ENCODE measurements at places on chromosomes 16 and 17.

GRCh38 chr16:68724797-68725196 lies 12.3 kb upstream of the CDH1 start:
- no peak for DNase-seq

- DNase-seq, result no peak
Measured at GRCh38 chr16:59259950-59260319, 525.8 kb upstream of the GOT2 start.

DNA sequence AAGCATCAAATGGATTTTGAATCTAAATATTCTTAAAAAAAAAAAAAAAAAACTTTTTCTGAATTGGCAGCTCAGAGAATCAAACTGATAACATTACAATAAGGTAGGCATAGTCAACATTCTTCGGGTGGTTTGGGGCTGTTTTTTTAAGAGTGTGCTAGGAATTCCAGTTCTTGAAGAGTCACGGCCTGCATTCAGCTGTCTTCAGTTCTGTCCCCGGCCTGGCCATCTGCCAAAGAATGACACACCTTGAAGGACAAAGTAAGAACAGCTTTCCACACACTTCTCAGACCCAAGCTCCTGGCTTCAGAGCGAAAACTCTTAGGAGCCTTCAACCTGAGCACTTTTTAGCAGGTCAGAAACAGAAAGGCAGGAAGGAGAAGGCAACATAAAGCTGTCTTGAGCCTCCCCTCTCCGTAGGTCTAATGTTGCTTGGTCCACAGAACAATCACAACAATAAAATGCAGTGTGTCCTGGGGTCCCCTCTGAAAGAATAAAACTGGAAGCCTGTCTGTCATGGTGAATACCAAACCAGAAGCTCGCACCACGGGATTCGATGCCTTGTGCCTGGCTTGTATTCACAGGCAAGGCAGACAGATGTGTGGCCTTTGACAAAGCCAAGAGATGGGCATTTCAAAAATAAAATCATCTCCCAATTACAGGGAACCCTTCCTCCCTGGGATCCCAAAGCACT lies 524.4 kb upstream of the ZFHX3 start:
- peak; percentile 72 for DNase-seq

DNA sequence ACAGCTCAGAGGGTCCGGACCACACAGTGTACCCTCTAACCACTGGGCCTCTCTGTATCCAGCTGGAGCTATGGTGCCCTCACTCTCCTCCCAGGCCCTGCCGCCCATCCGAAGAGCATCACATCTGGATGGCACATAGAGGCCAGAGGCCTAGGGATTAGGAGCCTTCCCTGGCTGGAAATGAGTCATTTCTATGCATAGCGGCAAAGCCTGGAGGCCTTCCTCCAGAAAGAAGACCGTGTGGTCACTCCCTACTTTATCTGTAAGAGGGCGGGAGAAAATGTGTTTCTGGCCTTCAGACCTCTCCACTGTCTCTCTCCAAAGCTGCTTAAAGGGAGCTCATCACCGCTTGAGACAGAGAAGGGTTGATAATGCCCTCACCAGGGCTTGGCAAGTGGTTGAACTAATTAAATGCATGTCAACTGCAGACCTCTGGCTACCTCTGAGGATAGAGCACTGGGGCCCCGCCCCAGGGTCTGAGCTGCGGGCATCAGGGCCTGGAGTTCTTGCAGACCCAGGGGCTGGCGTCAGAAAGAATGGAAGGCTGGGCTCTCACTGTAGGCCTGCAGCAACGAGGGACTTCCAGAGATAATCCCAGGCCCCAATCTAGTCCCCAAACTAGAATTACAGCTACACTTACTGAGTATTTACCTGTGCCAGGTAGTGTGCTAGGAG lies 122.2 kb downstream of the IRX5 start:
- DNase-seq, result peak; percentile 7

DNA sequence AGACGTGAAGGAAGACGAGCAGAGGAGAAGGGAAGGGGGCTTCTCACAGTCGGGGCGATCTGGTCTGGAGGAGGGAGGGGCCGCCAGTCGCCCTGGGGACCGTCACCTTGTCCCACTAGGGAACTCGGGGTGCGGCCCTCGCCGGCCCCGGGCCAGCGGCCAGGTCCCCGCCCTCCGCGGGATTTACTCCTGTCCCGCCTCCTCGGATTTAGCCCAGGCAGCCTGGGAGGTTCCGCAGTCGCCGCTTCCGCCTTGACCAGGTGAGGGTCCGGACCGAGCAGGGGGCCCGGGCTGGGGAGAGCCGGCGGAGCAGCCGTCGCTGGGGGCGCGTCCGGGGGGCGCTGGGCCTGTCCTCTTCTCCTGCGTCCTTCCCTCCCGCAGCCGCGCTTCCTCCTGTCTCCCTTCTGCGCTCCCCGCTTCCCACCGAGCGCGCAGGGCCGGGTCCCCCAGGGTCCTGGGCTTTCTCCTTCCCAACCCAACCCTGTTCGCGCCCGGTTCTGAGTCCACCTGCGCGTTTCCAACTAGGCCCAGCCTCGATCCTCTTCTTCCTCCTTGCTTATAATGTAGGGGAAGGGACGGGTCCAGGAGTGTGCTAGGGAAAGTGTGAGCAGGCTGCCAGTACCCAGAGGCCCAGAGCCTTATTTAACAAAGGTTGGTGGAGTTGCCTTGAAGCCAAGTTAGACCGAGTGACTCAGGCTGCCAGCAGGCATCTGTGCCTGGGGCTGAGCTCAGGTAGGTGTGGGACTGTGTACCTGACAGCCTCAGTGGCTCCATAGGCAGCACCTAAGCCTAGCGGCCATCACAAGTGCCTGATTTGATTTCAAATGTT lies at the start of gene TNK1:
TNK1 (plus strand) TSS at position 235 of the 829 bp plus-strand sequence. CDS start 1,838 bp downstream, outside the sequence.
- peak; percentile 71 for DNase-seq

DNA sequence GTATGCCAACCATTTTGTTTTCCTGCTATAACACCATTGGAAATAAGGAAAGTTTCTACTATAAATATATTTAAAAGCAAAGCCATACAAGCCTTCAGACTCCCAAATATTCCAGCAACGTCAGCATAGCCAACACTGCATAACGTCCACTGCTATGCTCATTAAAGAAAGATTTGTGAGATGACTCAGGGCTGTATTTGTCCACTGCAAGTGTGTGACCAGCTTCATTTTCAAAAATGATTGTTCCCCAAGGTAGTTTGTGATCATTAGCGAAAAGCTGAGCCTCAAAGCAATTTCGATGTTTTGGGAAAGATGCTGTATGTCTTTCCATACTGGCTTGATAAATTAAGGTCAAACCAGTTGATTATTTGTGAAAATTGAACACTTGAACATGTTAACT lies 14.9 kb upstream of the CCDC182 start:
- no peak for DNase-seq

DNA sequence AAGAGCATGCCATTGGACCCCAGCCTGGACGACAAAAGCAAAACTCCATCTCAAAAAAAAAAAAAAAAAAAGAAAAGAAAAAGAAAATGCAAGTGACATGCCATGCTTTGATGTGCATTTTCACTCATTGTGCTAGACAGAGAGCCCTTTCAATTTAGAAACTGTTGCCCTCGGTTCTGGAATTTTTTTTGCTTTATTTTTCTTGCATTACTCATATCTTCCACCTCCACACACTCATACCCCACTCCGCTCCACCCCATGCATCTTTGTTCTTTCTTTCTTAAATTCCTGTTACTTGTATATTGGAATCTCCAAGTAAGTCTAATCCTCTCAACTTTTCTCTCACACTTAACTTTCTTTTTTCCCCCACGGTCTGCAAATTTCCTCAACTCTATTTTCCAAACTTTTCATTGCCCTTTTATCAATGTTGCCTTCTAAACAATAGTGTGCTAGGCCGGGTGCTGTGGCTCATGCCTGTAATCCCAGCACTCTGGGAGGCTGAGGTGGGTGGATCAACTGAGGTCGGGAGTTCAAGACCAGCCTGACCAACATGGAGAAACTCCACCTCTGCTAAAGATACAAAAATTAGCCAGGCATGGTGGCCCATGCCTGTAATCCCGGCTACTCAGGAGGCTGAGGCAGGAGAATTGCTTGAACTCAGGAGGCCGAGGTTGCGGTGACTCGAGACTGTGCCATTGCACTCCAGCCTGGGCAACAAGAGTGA lies 16.8 kb upstream of the SUZ12 start:
- DNase-seq, result no peak

GRCh38 chr16:75043175-75043895 lies 44.5 kb downstream of the ZNRF1 start:
- DNase-seq, result no peak

DNA sequence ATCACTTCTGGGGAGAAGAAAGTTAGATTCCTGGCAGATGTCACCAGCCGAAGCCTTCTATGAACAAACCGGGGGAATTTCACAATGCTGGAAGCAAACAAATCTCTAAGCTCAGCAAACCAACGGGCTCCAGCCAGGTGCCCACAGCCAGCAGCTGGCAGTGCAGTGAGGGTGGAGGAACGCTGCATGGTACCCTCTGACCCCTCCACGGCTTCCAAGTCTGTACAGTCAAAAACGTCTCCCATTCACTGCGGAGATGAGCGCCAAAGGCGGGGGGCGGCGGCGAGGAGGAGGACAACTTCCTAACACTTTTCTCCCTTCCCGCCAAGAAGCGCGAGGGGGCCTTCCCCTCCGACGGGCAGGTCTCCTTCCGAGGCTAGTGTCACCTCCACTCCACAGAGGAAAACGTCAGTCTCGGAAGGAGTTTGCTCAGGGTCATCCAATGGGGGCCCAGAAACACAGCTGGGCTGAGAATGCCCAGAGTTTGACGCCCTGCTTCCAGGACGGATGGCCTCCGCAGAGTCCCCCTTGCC lies 924 bp downstream of the ZNF598 start:
- DNase-seq, result peak; percentile 67

DNA sequence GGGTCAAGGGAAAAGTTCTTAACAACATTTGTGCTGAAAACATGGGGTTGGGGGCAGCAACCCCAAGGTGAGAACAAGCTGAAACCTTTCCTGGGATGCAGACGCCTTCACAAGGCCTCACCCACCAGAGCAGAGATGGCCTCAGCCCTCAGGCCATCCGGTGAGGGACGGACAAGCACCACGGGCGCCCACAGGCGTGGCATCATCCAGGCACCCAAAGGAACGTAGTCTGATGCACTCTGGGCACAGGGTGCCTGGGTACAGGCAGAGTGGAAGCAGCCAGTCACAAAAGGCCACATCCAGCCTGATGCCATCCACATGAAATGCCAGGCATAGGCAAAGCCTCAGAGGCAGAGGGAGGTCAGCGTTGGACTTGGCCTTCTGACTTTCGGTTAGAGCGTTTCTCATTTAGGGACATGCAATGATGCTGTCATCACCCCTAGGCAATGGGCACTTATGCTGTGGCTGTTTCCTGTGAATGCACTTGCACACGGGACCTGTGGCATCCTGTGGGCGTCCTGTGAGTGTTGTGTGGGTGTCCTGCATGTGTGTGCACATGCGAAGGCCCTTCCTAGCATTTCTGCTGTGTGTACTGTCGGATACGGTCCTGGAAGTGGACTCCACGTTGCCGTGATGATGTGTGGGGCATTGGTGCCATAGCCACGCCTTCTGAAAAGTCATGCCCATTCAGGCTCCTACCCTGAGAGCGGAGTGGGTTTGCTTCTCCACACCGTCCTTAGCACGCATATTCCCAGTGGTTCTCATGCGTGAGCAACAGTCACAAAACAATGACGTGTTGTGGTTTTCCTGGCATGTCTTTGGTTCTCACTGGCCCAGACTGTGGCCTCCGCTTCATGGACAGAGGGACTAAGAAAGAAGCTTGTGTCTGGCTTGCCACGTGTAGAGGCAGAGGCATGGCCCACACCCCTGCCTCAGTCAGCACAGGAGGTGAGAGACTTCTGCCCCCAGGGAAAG lies 52.7 kb upstream of the ZNF469 start:
- no peak for DNase-seq

DNA sequence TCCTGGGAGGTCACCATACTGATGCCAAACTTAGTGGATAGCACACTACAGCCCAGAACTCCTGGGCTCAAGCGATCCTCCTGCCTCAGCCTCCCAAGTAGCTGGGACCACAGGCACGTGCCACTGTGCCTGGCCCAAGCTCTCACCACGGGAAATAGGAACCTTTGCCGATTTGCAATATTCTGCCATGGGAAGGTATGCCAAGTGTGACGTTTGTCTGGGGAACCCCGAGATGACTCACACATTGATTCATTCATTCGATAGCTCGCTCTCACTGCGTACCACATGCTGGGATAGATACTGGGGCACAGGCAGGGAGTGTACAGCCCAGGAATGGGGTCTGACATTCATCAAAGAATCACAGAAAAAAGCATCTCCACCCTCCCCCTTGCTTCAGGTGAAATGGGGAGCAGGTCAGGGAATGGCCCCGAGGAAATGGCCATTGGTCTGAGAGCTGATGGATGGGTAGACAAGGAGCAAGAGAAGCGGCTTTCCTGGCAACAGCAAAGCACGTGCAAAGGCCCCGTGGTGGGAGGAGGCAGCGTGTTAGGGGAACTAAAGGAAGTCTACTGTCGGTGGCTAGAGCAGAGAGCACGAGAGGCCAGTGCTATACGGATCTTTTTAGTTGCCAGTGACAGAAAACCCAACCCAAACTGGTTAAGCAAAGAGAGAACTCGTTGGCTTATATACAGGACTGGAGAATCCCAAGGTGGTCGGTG lies 44.1 kb downstream of the DNAH17 start:
- DNase-seq, result no peak
